ENCODE measurements at places on chromosomes 12 and 14.

GRCh38 chr14:81839056-81839455 is 305.4 kb upstream of the SEL1L start:
- no peaks in the 10 kb centered on the region for H3K27me3 ChIP-seq
- no peaks in the 10 kb centered on the region for H3K36me3 ChIP-seq
- no peak overlapping the region for H3K27ac ChIP-seq
- DNase-seq, result no peak
- H3K4me3 ChIP-seq, result no peak overlapping the region

DNA sequence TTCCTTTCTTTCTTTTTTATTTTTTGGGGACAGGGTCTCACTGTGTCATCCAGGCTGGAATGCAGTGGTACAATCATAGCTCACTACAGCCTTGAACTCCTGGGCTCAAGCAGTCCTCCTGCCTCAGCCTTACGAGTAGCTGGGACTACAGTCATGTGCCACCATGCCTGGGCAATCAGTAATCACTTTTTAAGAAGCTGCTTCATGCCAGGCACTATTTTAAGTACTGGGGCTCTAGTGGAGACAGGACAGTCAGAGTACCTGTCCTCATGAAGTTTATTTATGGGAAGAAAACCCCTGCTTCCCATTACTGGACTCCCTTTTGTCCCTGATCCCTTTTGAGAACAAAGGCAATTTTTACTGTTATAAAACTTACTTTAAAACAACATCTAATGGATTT is 124.0 kb upstream of the NPAS3 start:
- no peak overlapping the region for H3K27ac ChIP-seq
- H3K4me3 ChIP-seq, result no peak overlapping the region
- H3K27me3 ChIP-seq, result no peaks in the 10 kb centered on the region
- no peak for DNase-seq
- no peaks in the 10 kb centered on the region for H3K4me1 ChIP-seq
- H3K36me3 ChIP-seq, result no peaks in the 10 kb centered on the region

- no peak for DNase-seq
- no peak overlapping the region for H3K27ac ChIP-seq
- H3K36me3 ChIP-seq, result no peaks in the 10 kb centered on the region
- peaks cover 9% of the 10 kb centered on the region for H3K27me3 ChIP-seq
- no peak overlapping the region for H3K4me3 ChIP-seq
These were observed 40.9 kb upstream of the LHX5 start for GRCh38 chr12:113512568-113512967.

- no peak for DNase-seq
- peaks cover 25% of the 10 kb centered on the region for H3K4me1 ChIP-seq
- no peaks in the 10 kb centered on the region for H3K27me3 ChIP-seq
These were observed 4.0 kb upstream of the NAA25 start for GRCh38 chr12:112112409-112113133.

DNA sequence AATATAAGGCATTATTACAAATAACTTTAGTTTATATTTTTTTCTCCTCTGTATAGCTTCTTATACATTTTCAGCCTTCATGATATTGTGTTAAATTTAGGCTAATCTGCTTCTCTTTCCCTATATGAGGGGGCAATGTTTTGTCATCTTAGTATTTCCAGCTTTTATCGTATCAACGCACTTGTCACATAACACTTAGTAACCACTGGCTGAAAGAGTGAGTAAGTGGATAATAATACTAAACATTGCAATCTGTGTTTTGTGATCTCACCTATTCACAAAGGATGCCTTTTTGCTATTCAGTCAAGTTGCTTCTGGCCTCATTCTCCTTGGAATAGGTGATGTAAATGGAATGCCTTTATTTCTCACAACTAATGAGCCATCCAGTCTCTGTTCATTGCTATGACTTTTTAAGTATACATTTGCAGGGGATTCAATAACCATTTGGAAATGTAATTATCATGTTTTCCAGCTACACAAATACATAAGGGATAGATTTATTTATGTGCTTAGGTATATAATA is 260.9 kb downstream of the BMP4 start:
- no peaks in the 10 kb centered on the region for H3K27me3 ChIP-seq
- no peaks in the 10 kb centered on the region for H3K4me1 ChIP-seq
- no peak for DNase-seq
- no peak overlapping the region for H3K27ac ChIP-seq

- H3K27ac ChIP-seq, result no peak overlapping the region
- H3K27me3 ChIP-seq, result no peaks in the 10 kb centered on the region
- H3K36me3 ChIP-seq, result no peaks in the 10 kb centered on the region
- no peak for DNase-seq
- peaks cover 12% of the 10 kb centered on the region for H3K4me1 ChIP-seq
These were observed 142.1 kb downstream of the MED13L start for GRCh38 chr12:116135209-116135930.

DNA sequence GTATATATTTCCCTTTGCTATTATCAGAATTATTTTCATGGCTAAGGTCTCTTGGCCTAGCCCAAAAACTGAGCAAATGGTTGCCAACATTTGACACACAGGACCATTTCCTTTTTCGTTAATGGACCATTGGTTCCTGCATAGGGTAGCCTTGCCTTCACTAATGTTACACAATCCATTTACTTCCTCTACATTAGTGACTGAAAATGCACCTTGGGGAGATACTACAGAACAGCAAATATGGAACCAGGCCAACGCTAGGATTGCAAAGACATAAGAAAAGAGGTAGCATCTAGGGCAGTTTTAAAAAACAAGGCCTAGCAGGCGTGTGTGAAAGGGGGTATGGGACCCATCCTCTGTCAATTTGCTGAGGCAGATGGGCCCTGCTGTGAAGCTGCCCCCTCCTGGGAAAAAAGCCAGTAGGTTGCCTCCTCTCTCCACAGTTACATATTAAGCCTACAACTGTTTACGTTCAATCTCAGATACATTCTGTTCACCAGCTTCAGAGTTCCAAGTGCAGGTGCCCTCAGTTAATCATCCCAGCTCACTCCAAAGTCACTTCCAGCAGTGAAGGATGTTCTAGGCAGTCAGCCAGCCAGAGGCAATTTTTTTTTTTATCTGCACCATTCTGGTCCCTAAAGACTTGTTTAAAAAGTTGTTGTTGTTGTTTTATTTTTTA is 15.0 kb downstream of the AQP6 start:
- no peak overlapping the region for H3K27ac ChIP-seq
- H3K27me3 ChIP-seq, result no peaks in the 10 kb centered on the region
- no peak for DNase-seq
- H3K4me3 ChIP-seq, result no peak overlapping the region

DNA sequence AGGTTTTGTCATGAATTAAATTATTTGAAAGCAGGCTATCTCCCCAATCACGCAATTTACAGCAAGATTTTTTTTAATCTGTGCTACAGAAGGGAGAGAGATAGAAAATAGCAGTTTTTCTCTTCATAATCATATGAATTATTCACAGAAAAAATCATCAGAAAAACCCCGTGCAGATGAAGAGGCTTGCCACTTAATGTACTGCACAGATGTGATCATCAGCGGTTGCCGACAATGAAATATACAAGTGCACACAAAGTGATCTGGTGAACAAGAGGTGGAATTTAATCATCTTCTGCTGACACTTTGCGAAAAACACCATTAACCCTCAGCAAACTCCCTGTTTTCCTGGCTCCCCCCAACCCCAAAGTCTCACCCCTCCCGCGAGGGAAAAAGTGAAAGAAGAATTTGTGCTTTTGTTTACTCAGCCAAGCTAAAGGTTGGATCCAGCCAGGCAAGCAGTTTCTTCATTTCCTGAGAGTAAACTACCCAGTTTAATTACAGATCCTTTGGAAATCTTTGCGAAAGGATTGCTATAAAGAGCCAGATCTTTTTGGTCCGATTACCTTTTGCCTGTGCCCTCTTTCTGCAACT is 3.1 kb upstream of the LMO3 start:
- no peaks in the 10 kb centered on the region for H3K36me3 ChIP-seq
- H3K4me3 ChIP-seq, result peak overlapping the region; percentile 6
- no peaks in the 10 kb centered on the region for H3K4me1 ChIP-seq
- no peak for DNase-seq

- no peak overlapping the region for H3K27ac ChIP-seq
- H3K27me3 ChIP-seq, result peaks cover 23% of the 10 kb centered on the region
- DNase-seq, result no peak
- H3K4me3 ChIP-seq, result peak overlapping the region; percentile 44
These were observed 703 bp downstream of the NOVA1 start for GRCh38 chr14:26597071-26597588.

DNA sequence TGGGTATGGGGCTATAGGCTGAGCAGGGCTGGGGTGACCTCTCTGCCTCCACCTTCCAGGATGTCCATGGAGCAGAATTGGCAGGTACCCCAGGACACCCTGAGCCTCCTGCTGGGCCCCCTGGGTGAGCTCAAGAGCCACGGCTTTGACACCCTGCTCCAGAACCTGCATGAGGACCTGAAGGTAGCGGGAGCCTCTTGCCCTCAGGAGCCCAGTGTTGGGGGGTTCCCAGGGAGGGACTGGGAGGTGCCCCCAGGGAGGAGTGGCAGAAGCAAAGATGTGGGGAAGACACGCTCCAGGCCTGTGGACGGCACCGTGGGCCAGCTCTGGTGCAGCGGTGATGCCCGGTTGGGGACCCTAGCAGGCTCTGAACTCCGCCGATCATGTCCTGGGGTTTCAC is 8.3 kb downstream of the TNFAIP2 start:
- no peak overlapping the region for H3K4me3 ChIP-seq
- no peaks in the 10 kb centered on the region for H3K27me3 ChIP-seq
- no peak for DNase-seq
- H3K4me1 ChIP-seq, result peaks cover 16% of the 10 kb centered on the region
- H3K36me3 ChIP-seq, result peaks cover 4% of the 10 kb centered on the region
- H3K27ac ChIP-seq, result no peak overlapping the region

DNA sequence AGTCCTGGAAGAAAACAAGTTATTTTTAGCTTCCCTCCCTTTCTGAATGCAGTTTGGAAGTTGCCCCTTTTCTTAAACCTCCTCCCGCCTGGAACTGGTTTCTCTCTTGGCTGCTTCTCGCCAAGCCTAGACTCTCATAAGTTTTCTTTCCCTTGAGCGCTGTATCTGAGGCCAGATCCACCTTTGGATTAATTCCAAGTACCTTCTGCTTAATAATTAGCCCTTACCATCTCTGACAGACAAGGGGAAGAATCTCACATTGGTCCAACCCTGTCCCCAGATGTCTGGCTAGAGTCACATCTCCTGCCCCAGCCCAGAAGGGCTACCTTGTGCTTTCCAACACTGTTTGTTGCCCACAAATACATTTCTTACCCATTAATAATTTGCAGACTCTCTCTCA is 161.8 kb upstream of the RGS6 start:
- H3K4me3 ChIP-seq, result no peak overlapping the region
- no peaks in the 10 kb centered on the region for H3K36me3 ChIP-seq
- no peak overlapping the region for H3K27ac ChIP-seq
- no peaks in the 10 kb centered on the region for H3K27me3 ChIP-seq
- H3K4me1 ChIP-seq, result no peaks in the 10 kb centered on the region
- no peak for DNase-seq

GRCh38 chr12:39272871-39273655 is 169.9 kb downstream of the KIF21A start:
- H3K4me3 ChIP-seq, result no peak overlapping the region
- no peak overlapping the region for H3K27ac ChIP-seq
- no peaks in the 10 kb centered on the region for H3K36me3 ChIP-seq
- no peaks in the 10 kb centered on the region for H3K4me1 ChIP-seq

- H3K4me3 ChIP-seq, result no peak overlapping the region
- H3K36me3 ChIP-seq, result no peaks in the 10 kb centered on the region
- no peaks in the 10 kb centered on the region for H3K4me1 ChIP-seq
- no peak overlapping the region for H3K27ac ChIP-seq
These were observed 25.1 kb downstream of the NOC4L start for GRCh38 chr12:132169376-132169775.

DNA sequence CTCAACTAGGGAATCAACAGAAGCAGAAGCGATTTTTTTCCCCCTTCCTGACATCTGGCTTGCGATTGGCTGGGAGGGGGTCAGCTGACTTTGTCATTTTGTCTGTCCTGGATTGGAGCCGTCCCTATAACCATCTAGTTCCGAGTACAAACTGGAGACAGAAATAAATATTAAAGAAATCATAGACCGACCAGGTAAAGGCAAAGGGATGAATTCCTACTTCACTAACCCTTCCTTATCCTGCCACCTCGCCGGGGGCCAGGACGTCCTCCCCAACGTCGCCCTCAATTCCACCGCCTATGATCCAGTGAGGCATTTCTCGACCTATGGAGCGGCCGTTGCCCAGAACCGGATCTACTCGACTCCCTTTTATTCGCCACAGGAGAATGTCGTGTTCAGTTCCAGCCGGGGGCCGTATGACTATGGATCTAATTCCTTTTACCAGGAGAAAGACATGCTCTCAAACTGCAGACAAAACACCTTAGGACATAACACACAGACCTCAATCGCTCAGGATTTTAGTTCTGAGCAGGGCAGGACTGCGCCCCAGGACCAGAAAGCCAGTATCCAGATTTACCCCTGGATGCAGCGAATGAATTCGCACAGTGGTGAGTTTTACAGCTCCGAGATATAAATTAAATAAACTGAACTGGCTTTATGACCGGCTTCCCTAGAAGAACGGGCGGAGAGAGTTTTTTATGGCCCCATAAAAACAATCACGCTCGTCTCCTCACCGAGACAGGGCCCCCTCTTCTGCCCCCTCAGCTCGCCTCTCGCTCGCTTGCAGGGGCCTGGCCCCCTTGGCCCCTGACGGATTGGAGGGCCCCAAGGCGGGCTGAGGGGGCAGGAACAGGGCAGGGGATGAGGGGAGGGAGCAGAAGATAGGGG is at the start of gene HOXC6:
HOXC6 (plus strand) TSS at position 127 of the 888 bp plus-strand sequence; CDS start at position 209, 82 bp downstream.
- peaks cover 3% of the 10 kb centered on the region for H3K36me3 ChIP-seq
- DNase-seq, result no peak
- no peak within 1 kb of the TSS for H3K27ac ChIP-seq
- H3K4me1 ChIP-seq, result no peaks in the 10 kb centered on the region
- H3K4me3 ChIP-seq, result no peak within 1 kb of the TSS

DNA sequence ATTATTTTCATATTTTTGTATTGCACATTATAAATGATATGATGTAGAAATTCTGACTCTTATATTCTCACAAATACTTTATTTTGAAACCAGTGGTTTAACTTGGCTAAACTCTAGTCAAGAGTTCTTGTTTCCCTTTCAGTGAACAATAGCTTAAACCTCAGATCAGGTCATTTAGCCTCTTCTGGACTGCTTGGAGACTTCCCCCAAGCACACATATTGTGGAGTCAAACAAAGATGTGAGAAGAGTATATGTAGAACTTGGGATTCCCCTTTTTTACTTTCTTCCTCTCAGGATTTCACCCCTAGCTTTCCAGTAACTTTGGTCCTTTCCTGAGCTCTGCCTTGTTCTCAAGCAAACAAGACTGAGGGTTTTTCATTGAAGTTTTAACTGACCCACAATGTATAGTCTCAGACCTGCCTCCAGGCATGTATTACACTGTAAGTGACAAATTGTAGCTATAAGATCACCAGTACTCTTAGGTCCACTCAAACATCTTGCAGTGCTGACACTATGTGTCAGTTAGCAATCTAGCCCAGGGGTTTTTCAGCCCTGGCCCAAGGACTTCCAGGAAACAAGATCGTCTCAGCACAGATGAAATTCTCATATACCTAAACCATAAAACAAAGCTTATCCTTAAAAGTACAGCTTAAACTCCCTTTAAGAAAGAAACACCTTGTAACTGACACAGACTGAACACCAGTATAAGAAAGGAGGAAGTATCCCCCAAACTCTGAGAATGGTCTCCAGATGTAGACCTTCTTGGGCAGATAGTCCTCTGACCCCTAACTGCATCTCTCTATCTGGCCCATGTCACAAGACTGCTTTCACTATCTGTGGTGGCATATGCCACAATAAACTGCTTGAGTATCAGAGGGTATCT is 98.6 kb downstream of the SLC6A15 start:
- no peaks in the 10 kb centered on the region for H3K27me3 ChIP-seq
- H3K36me3 ChIP-seq, result no peaks in the 10 kb centered on the region
- H3K27ac ChIP-seq, result no peak overlapping the region

Measured in thymus (tissue), 14 donors.